Stimulated activated CD4-positive, alpha-beta T cell treated with anti-CD3 and anti-CD28 coated beads, TNF-alpha, amount 100 ng/mL, for 24 hours (primary cell): ENCODE measurements at places on chromosomes 12 and 14.

DNA sequence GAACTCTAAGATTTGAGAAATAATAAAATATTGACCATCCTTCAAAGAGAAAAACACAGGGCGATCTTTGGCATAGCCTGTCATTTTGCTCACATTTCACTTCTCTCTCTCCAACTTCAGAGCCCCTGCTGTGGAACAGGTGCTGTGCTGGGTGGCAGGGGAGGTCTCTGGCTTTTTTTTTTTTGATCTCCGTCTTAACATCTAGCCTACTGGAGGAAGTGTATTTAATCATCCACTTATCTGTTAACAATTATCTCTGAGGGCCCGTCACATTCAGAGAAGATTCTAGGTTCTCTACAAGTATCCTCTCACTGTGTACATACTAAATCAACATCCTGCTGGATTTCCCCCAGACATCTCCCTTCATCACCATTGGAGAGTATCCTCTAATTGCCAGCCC, 34.1 kb downstream of the CHST11 start:
- DNase-seq: no peak

DNA sequence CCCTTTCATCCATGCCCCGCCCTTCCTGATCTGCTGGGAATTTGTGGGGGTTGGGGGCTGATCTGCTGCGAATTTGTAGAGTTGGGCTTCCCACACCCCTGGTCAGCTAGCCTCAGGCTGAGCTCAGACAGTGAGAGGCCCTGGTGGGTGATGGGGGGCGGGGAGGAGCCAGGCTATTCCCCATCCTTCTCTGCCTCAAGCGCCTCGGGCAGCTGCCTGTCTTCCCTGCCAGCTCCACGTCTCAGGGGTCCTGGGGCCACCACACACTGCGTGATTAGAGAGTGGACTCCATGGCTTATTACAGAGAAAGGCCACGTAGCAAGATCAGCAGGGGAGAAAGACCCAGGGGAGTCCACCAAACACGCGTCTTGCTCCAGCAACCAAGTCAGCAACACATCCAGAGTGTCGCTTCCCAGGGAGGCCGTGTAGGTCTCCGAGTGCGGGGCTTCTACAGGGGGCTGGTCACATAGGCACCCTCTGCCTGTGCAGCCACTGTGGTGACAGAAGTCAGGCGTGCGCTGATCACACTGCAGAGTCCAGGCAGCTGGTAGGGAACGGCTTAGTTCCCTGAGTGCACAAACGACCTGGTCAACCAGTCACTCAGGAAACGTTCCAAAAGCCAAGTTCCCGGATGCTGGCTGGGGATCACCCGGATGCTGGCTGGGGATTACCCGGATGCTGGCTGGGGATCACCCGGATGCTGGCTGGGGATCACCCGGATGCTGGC, 254.4 kb upstream of the SFSWAP start:
- no peak for DNase-seq

GRCh38 chr14:33941718-33942117, 9.2 kb downstream of the EGLN3 start:
- no peak for DNase-seq

DNA sequence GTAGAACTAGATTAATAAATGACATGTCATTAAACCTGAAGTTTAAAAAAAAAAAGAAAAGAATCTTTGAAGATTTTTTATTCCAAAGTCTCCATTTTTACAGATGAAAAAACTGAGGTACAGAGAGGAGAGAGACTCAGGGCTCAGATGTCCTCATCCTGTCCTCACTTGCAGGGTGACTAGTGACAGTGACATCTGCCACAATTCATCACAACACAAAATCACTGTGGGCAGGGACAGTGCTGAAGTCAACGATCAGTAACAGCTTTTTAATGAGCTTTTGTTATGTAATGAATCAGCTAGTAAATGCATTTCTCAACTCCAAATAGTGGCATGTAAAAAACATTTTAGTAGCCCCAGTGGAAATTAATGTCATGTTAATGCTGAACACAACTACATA, 138.5 kb downstream of the NTF3 start:
- no peak for DNase-seq
